ENCODE measurements at places on chromosomes 1 and 21. TPM values are rescaled to one million over a fixed set of nuclear protein-coding genes. Genes with fewer than 3 reads are reported as not detected.
A peak's percentile ranks its signal among the peaks of the same experiment; 100 is the strongest.

DNA sequence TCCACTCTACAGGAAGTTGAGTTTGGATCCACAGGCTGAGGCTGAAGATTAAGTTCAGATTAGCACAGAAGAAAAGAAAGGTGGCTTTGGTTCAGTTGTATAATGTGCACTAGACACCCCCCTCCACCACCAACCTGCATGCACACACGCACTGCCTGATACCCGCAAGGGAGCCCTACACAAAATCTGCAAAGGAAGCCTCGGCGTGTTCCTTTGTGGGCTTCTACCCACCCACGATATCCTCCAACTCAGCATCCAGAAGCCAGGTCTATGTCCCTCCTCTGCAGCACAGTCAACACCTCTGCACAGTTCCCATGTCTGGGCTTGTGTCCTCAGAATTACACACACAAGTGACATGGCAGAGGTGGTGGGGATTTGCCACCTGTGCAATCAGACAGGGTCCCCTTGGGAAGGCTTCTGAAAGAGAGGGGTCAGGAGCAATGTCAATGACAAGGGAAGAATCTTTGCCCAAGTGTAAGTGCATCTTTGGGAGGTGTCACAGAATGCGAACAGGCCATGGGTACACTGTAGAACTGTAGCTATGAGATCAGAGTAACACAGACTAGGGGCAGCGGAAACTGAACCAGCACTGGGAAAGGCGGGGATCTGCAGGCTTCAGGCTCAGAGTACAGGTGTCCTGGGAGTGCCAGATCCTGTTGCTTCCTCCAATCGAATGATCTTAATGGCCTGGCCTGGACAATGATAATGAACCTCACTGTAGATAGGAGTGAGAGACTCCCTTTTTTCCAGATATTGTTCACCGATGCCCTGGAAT, 148.6 kb upstream of the ETV3 start:
- no peak for DNase-seq

DNA sequence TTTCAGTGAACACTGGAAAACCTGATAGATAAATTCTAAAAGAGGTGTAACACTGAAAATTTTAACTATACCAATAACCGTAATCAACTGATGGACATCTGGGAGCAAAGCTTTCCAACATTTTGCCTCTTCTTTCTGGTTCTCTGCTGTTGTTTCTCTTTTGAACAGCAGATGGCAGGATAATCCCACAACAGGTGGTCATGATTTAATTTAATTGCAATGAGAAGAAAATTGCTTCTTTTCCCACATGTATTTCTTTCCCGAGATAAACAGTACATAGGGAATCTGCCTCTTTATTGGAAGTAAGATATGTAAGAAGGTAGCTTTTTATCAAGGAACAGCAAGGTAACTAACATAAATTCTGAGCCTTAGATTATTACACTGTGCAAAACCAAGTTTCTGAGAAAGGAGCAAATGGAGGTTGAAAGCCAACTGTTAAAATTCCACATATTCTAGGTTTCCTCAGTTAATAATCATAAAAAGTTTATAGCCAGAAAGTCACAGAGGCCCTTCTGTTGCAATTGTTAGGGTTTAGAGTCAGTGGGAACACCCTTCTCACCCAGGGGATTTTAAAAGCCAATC, 72.9 kb downstream of the RPS6KA1 start:
- peak; percentile 64 for DNase-seq

DNA sequence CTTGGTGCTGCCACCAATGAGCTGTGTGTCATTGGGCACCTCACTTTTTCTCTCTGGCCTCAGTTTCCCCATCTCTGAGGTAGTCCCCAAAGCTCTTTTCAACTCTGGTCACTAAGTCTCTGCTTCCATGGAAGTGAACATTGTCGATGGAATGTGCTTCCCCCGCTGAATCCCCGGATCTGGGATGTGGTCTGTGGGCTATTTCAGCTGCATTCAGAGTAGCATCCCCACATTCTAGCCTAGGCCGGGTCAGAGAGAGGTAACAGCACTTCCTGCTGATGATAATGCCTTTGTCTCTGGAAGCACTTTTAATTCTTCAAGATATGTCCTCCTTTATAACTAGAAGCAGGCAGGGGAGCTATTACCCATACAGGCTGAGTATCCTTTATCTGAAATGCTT, 29.8 kb downstream of the RASSF5 start:
- no peak for DNase-seq

DNA sequence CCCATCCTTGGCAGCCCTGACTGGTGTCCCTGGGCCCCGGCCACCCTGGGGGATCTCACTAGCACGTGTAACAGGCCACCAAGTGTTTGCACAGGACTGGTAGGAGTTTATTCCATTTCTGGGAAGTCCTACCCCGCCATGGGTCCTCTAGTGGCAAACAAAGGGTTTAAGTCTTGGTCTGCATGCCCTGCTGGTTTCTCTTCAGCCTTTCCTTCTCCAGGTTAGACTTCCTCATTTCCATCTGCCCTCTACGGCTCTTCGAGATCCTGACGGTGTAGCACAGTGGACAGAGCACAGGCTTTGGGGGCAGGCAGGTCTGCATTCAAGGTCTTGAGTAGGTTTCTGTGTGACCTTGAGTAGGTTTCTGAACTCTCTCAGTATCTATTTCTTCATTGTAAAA, 2.8 kb downstream of the AGTRAP start:
- no peak for DNase-seq

GRCh38 chr1:77876884-77877283, 11.5 kb upstream of the NEXN start:
- no peak for DNase-seq

- DNase-seq, result no peak
These were observed 56.9 kb upstream of the RGS1 start for GRCh38 chr1:192518700-192519099.

GRCh38 chr1:94093396-94093795, 27.6 kb downstream of the ABCA4 start:
- DNase-seq, result no peak

- no peak for DNase-seq
These were observed 41.3 kb upstream of the GNG12 start for GRCh38 chr1:67874501-67875111.

- no peak for DNase-seq
These were observed 310.0 kb downstream of the ZP4 start for GRCh38 chr1:237580726-237581125.

- peak; percentile 87 for DNase-seq
These were observed 38.9 kb upstream of the C1orf185 start for GRCh38 chr1:51063121-51063520.

The DISC1 gene
- total RNA-seq, result 4.1 TPM

- DNase-seq, result peak; percentile 41
These were observed 2.8 kb upstream of the SLC2A1 start for GRCh38 chr1:42961312-42962091.

The GJB5 gene
- not detected for total RNA-seq

DNA sequence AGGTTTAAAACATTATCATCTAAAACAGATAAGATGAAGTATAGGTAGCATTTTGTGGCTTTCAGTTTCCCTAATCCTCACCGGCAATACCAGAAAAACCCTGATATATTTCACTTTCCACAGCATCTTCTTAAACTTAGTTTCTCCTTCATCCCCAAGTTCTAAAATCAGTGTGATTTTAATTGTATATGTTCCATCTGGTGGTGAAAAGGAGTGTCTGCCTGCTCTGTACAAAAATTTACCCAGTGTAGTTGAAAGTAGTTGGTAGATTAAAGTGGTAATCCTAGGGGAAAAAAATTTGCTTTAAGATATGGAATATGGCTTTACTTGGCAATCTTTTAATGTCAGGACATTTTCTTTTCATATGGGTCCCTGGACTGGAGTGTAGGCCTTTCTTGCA, 74.3 kb downstream of the CEP350 start:
- no peak for DNase-seq

- DNase-seq, result no peak
These were observed 3.6 kb downstream of the CERS2 start for GRCh38 chr1:150970808-150971582.

DNA sequence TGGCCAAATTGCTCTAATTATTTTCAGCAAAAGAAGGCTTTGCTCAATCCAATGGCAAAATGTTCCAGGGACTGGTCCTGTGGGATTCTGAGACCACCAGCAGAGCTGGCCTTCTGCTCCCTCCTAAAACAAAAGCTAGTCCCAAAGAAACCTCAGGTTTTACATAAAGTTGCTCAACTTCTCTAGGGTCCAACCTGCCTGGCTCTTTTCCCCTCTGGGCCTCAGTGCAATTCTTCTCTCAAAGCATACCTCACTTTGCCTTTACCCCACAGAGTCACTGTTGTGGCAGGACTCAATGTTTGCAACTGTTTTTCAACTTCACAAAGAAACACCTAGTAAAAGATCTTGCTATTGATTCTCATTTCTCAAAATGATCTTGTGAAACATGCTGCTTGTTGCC, 39.8 kb downstream of the TBX15 start:
- DNase-seq, result no peak

DNA sequence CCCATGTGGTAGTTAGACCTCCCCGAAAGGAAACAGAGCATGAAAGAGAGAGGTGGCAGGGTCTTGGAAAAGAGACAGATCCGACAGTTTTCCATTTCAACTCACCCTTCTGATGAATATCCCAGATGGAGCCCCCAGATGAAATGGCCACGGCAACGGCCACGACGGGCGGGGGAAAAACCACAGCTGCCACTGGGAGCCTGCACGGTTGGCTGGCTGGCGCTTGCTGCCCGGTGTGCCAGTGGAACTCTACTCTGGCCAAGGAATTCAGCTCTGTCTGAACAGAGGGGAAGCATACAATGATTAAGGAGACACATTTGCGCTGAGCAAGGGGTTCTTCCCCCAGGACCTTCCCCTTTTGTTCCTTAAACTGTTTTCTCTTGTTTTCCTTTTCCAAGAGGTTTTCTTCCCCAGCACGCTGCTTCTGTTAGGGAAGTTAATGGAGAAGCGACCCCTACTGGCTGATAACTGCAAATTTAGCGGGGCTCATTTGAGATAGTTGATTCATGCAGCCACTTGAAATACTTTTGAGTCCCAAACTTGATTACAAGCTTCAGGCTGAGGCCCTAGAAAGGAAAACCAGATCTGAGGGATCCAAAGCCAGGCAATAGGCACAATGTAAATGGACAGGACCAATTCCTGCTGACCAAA, 1122.5 kb downstream of the NCAM2 start:
- DNase-seq, result no peak

The DIO1 gene
- total RNA-seq, result not detected

The ST6GALNAC5 gene
- not detected for total RNA-seq

The COL16A1 gene
- 0.79 TPM for total RNA-seq

DNA sequence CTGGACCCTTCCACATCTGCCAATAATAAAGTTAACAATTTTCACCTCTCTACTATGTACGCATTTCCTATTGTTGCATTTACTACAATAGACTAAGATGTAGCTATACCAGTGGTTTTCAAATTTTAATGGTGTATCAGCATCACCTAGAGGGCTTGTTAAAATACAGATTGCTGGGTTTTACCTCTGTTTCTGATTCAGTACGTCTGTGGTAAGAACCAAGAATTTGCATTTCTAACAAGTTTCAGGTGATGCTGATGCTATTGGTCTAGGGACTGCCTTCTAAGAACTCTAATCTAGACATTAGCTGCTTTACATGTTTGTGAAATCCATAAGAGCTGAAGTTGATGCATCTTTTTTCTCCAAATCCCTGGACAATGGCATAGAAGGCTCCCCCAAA, 59.7 kb downstream of the ERICH3 start:
- DNase-seq, result no peak
